ENCODE measurements at places on chromosomes 5 and 9. TPM values are rescaled to one million over a fixed set of nuclear protein-coding genes. Genes with fewer than 3 reads are reported as not detected.

TXNDC8 gene
- not detected for total RNA-seq

DNA sequence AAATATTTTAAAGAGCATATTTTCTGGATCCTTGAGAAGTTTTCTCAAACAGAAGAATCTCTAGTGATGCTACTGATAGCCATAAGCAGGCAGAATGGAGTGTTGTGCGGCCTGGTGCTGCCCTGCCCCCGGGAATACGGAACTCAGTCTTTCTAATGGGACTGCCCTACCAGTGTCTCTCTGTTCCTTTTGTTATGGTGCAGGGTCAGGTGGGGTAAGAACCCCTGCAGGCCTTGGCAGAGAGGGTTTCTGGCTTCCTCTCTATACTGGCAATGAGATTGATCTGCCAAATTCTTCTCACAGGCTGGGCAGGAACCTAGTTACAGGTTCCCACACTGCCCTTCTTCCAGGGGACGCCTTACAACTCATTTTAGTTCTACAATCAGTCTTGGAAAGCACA is 2.6 kb downstream of the IL5 start:
- DNase-seq: no peak

SLC34A1 gene
- not detected for total RNA-seq

- no peak for DNase-seq
Observed at GRCh38 chr9:116549786-116550660, 137.1 kb upstream of the TRIM32 start.

DNA sequence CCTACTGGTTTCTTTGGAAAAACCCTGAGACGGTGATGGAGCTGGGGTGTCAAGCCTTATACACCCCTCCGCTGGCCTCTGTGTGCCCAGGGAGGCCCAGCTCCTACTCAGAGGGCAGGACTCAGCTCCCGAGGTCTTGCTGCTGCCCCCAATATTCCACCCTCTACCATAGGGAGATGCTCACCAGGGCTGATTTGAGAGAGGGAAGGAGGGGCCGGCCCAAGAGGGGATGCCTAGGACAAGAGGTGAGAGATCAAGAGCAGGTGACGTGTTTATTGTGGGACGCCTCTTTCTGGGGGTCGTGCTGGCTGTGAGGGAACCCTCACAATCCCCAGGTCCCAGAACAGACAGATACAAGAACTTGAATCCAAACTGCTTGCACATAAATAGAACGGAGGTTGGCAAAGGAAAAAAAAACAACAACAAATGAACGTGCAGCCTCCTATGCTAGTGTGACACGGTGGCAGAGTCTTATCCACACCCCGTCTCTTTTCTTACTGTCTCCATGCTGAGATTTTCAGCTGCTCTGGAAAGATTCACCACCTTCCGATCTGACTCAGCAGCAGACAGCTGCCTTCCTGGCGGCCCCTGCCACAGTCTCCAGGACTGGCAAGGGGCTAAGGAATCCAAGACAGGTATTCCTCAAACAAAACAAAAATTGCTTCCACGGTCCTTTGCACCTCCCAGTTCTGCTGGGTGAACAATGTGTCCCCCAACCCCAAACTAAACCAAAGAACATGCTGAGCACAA is 22.3 kb downstream of the FABP6 start:
- no peak for DNase-seq

IL9 gene
- not detected for total RNA-seq

ADCY2 gene
- not detected for total RNA-seq

DNA sequence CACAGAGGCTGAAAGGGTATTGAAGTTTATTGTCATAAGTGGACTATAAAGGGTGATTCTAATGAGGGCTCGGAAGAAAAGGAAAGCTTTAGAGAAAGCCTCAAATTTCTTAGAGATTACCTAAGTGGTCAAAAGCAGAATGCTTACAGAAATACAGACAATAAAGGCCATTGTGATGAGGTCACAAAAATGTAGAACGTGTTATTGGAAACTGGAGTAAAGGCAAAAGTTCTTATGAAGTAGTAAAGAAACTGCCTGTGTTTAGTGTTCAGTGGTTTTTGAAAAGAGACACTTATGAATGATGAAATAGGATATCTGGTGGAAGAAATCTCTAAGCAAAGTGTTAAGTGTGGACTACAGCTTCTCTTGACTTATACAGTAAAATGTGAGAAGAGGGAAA is 726.9 kb downstream of the DNAH5 start:
- no peak for DNase-seq

- no peak for DNase-seq
Observed at GRCh38 chr5:92372766-92373165, 989.6 kb upstream of the ARRDC3 start.

CYFIP2 gene
- total RNA-seq: 14.9 TPM

FBP2 gene
- not detected for total RNA-seq

DNA sequence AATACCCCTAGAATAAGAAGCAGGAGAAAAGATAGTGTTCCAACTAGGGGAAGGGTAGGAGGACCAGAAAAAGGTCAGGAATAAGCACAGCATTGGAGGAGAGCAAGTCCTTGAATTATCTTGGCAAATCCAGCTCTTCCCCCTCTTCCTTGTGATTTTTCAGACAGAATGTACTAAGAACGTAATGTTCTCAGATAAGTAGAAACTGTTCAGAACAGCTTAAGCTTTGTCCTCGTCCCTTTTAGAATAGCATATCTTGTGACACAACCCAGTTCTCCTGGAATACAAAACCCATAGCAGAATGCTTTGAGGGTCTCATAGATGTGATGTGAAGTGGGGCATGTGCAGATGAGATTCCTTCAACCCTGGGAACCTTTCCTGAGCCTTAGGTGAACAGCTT is 97.4 kb downstream of the EMB start:
- no peak for DNase-seq

DMAC1 gene
- 35.0 TPM for total RNA-seq
